Putamen (tissue), 1 donor: ENCODE measurements at places on chromosomes 13 and 19.

- no peak for DNase-seq
Observed at GRCh38 chr13:88217883-88218282, 546.7 kb downstream of the SLITRK5 start.

DNA sequence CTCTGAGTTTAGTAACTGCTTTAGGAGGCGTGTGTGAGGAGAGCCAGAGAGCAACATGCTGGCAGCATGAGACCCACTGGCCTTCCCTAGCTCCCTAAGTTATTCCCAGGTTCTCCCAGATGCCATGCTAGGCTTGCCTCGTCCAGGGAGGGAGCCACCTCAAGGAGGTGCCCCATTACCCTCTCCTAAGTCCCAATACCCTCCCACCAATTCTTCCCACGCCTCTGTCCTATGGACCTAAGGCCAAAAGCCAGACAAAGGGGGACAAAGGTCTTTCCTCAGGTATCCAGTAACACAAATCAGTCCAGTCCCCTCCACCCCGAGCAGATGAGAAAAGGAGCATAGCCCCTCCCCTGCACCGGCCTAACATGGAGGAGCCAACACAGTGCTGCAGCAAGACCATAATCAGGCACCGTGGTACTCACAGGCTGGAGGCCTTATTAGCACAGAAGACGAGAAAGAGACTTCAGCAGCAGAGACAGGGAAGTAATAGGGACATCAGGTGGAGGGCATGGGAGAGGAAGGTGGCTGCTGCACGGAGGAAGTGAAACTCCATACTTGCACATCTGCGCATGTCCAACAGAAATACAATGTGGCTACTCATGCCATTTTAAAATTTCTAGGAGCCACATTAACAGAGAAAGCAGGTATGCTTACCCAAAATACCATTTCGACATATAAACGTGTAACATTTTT, 46.3 kb downstream of the BRD4 start:
- no peak for DNase-seq

GRCh38 chr19:50344661-50345318, 15.6 kb upstream of the KCNC3 start:
- DNase-seq = no peak

GRCh38 chr13:74561155-74561554, 427.0 kb upstream of the KLF12 start:
- DNase-seq = no peak

DNA sequence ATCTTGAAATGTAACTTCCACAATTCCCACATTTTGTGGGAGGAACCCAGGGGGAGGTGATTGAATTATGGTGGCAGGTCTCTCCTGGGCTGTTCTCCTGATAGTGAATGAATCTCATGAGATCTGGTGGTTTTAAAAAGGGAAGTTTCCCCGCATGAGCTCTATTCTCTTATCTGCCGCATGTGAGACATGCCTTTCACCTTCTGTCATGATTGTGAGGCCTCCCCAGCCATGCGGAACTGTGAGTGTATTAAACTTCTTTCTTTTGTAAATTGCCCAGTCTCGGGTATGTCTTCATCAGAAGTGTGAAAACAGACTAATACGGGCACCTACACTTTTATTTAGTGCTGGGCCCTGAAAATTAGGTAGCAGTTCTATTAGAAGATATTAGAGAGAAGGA, 45.8 kb downstream of the TNFSF13B start:
- no peak for DNase-seq

- DNase-seq = no peak
Observed at GRCh38 chr13:106393776-106394175, 141.7 kb downstream of the EFNB2 start.

DNA sequence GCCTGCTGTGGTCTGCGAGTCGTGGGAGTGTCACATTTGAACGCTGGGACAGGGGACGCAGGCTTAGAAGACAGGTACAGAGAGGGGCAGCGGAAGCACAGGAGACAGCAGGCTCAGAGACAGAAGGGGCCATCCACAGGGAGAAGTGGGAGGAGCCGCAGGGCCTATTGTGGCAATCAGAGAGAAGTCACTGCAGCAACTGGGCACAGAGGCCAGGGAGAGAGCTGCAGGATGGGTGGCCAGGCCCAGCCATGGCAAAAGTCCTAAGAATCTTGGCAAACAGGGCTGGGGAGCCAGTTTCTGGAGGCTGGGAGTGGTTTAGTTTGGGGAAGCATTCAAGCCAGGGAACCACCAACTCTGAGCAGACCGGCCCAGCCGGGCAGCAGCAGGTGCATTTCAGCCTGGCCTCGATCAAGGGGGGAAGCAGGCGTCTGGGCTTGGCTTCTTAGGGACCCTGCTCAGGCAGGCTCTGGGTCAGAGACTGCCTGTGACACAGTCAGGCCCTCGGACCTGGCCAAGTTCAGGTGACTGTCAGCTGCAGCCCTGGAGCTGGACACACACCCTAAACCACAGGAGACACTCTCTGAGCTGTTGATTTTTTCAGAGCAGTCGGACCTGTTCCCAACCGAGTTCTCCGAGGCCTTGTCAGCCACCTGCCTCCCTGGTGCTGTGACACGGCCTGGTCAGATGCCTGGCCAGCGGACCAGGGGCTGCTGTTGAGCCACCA, 11.8 kb downstream of the SH3GL1 start:
- no peak for DNase-seq

DNA sequence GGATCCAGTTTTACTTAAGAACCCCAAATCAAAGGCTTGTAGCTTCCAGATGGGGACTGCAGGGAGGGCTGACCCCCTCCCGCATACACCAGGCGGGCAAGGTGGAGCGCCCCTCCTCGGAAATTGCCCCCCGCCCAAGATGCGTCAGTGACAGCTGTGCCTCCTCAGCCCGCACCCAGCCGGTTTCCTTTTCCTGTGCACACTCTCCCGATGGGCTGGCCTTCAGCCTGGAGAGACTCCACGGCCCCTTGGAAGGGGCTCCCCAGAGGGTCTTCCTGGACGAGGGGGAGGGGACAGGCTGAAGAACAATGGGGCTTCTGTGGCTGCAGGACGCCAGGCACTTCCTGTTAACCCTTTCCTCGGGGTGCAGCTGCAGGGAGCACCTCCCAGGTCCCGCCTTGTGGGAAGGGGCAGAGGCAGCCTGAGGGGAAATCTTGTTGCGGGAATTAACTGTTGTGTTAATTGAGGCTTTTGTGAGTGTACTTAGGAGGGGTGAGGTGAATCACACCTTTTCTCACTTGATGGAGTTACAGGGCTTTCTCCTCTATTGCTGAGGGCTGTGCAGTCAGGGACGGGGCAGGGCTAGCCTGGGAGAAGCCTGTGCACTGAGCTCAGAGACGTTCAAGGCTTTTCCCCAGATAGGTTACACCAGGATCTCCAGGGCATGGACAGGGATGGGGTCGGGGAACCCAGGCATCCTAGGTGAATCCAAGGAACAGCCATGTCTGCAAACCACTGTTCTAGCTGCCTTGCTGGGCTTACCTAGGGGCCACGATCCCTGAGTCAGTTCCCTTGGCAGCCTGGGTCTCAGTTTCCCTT, 14.3 kb downstream of the IER2 start:
- no peak for DNase-seq

GRCh38 chr19:17560205-17560595, 4.8 kb downstream of the COLGALT1 start:
- no peak for DNase-seq

DNA sequence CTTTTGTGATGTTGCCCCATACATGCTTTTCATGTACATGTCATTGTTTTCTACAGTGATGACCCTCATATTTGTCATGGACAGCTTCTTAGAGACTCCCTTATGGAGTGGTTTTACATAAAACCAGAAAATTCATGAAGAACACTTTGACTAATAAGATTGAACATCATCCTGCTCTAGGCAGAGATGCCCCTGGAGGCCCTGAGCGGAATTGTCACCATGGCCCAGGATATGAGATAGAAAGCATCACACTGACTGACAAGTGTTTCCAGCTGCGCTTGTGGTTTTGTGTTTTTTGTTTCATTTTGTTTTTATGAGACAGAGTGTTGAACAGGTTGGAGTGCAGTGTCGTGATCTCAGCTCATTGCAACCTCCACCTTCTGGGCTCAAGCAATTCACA, 22.2 kb downstream of the ZNF701 start:
- DNase-seq = no peak

- no peak for DNase-seq
Observed at GRCh38 chr19:41362143-41362847, 1.7 kb downstream of the B9D2 start.

DNA sequence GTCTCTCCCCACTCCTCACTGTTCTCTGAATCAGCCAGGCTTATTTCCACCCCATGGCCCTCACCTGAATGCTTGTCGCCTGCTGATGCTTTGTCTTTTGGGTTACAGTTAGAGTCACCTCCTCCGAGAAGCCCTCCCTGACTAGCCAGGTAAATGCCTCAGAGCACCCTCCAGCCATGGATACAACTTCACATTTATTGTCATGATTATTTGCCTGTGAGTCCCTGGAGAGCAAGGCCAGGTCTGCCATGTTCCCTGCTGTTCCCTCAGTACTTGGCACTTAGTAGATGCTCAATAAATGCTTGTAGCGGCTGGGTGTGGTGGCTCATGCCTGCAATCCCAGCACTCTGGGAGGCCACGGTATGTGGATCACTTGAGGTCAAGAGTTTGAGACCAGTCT, 3.7 kb upstream of the PDE4C start:
- DNase-seq = no peak

GRCh38 chr19:31109636-31110035, 239.6 kb downstream of the TSHZ3 start:
- no peak for DNase-seq

DNA sequence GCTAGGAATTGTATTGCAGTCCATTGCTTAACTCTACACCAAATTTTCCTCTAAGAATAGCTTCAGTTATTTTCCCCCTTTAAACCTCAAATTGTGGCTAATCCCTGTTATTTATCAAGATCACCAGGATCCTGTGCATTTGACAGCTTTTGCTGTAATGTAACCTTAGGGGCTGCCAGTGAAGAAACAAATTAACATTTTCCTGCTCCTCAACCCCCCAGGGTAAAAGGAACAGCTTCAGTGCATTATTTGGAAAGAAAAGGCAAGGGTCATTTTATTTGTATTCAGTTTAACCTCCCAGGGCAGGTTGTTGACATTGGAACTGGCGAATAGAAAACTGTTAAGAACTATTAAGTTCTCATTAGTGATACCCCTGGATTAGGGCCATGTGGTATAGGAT, 57.0 kb downstream of the PCDH20 start:
- DNase-seq = no peak

- no peak for DNase-seq
Observed at GRCh38 chr13:33692531-33692930, 125.4 kb upstream of the RFC3 start.

DNA sequence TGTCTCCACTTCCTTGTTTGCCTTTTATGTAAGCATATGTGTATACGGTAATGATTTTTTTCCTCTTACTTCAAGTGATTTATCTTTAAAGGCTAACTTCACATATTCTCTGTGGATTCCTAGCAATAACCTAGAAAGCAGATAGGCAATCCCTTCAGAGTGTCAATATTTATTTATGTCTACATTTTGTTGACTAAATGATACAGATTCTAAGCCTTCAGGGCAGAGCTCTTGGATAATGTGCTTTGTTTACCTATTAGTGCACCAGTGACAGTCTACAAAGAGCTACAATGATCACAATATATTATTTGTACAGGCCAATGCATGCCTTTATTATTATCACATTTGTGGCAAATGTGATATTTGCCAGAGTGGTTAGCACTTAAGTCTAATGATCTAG, 406.2 kb downstream of the EFNB2 start:
- DNase-seq = no peak

GRCh38 chr13:25588336-25589060, 216.7 kb downstream of the ATP8A2 start:
- no peak for DNase-seq

DNA sequence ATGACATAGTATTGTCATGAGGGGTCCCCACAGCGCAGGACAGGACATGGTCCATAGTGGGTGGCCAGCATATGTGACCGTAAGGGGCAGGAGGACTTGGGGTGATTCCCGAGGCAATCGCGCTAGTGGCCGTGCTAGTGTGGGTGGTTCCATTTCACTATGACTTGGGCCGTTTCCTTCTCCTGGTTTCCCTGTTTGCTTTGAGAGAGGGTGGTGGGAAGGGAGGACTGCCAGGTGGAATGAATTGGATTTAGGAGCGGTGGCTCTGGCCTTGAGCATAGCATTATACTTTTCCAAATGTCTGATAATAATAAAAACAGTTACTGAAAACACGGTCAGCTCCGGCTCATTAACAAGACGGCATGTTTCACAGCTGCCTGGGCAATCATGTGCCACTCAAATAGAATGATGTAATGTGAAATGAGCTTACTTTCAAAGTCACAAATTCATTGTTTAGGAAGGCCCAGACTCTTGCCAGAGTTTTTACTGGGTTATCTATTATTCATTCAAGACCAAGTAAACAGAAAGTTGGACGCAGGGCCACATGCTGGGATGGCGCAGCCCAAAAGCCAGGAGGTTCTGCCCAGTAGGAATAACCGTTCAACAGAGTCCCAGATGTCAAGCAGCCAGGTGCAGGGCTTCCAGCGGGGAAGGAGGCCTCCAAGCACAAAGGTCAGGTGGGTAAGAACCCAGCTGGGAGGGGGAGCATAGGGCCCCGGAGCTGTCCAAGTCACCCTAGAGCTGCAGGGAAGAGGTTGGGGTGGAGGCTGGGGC, 19.6 kb upstream of the SLC15A1 start:
- DNase-seq = no peak

GRCh38 chr19:5130371-5131030, 161.6 kb downstream of the KDM4B start:
- DNase-seq = no peak

GRCh38 chr13:84645196-84646012, 763.1 kb upstream of the SLITRK1 start:
- no peak for DNase-seq

DNA sequence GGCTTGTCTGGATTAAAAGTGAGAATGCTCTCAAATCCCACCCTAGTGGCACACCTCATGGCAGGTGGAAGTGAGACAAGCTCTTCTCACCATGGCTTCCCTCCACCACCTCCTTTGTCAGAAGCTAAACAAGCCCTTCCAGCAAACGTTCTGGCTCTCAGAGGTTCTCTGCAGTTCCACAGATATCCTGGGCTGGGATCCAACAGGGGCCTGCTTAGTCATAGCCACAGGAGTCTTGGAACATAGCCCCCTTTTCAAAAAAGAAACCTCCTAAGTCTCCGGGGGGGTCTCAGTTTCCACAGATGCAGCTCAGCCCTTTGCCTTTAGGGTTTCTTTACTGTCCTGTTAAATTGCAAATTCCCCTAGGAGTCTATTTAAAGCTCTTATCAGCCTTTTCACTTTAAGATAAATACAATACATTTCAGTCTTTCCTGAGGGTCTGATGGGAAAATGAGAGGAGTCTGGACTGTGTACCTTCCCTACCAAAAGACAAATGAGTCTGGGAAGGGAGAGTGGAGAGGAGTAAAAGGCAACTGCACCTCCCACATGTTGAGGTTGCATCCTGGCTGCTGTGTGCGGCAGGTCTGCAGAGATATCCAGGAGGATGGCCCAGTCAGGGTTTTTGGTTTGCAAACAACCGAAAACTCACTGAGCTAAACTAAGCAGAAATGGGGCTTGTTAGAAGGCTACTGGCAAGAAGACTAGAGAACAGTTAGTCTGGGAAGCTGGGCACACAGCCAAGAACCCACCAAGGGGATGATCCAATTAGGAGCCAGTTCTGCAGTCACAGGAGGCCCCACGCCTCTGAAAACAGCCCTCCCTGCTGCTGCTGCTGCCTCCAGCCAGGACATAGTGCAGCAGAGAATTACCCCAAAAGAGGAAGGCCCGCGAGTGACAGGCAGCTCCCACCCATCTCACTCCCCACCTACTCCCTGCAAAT, 41.4 kb upstream of the SERP2 start:
- peak; percentile 22 for DNase-seq

GRCh38 chr19:29928831-29929230, 13.2 kb upstream of the URI1 start:
- no peak for DNase-seq
